AG04450 (cell line): ENCODE measurements at places on chromosomes 7 and 10. TPM values are rescaled to one million over a fixed set of nuclear protein-coding genes. Genes with fewer than 3 reads are reported as not detected.
A peak's percentile ranks its signal among the peaks of the same experiment; 100 is the strongest.

- DNase-seq: peak; percentile 85
Measured at GRCh38 chr7:39733881-39734632, 110.7 kb downstream of the RALA start.

DNA sequence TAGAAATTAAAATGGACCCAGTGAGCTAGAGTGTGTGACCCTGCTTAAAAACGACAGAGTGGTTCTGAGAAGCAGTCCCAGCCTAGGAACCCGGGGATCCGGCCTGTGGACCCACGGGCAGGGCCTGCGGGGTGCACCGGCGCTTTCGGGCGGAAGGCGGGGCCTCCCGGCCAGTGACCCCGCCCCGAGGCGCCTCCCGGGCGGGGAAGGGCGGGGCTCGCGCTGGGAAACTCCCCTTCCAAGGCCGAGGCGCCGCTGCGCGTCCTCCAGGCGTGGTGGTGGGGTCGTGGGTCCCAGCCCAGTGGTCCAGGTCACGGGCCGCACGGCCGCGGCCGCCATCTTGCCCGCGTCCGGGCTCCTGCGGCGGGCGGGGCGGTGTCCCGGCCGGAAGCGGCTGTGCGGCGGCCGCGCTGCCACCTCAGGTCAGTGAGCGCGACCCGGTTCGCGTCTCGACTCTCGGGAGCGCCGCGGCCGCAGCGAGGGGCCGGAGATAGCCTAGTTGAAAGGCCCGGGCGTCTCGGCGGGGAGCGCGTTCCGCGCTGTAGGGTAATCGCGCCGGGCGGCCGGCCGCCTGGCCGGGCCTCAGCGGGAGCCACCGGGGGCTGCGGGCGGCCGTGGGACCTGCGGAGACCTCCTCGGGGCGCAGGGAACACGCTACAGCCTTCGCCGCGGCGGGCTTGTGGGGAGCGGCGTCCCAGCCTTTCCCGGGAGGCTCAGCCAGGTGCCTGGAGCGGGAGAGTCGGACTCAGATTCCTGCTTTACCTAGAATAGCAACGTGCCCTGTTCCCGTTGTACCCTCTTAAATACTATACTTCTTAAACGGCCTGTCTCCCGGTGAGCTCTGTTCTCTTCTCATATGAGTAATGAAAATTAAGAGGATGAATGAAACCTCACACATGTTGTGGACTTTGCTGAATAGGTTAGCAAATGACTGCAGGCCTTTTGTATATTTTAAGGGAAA is at the start of gene MIOS:
TSS of gene MIOS (plus strand) at position 234 of the 961 bp plus-strand sequence. CDS start 5,592 bp downstream, outside the sequence.
- DNase-seq: peak; percentile 26

GRCh38 chr10:102401342-102401654 is 5.8 kb downstream of the NFKB2 start:
- no peak for DNase-seq

DNA sequence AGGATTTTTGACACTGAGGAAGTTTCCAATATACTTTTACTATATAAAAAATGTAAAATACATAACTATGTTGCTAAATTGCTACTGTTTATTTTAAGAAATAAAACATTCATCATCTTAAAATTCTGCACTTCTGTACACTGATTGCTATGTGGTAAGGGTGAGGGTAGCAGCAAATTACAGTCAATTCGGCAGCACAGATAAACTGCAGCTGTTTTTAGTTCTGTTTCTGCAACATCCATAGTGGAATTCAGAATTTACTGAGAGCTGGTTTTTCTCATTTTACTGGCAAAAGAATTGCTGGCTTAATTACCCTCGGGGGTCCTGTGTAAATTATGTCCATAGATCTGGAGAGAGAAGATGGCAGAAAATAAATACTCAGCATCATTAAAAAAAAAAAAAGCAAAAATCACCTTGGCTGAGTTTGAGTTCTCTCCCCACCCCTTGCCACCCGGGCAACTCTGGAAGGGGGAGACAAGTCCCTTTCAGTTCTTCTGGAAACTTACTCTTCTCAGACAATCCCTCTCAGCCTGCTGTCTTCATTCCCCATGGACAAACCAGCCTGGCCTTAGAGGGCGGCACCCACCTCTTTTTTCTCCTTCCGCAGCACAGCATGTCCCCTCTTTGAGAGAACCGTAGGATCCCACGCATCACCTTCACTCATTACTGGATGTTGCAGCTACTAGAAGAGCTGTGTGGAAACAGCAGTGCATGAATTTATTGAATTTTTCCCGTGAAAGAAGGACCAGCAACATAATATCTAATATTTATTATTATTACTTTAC is 501.1 kb upstream of the CELF2 start:
- DNase-seq: no peak

- no peak for DNase-seq
Measured at GRCh38 chr10:123021517-123021916, 12.7 kb downstream of the ACADSB start.

- DNase-seq: no peak
Measured at GRCh38 chr10:10392511-10392910, 625.2 kb upstream of the CELF2 start.

DNA sequence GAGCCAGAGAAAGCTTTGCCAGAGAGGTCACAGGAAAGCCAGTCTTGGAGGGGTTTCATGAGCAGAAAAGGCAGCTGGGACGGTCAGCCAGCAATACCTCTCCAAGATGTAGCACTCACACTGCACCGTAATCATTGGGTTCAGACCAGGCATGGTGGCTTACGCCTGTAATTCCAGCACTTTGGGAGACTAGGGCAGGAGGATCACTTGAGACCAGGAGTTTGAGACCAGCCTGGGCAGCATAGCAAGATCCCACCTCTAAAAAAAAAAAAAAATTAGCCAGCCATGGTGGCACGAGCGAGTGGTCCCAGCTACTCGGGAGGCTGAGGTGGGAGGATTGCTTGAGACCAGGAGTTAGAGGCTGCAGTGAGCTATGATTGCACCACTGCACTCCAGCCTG is 90.2 kb upstream of the CUX1 start:
- DNase-seq: no peak

ADCY1 gene
- polyA plus RNA-seq: 0.10 and 0.15 TPM in 2 replicates
